ENCODE measurements at places on chromosomes 12 and 14.

DNA sequence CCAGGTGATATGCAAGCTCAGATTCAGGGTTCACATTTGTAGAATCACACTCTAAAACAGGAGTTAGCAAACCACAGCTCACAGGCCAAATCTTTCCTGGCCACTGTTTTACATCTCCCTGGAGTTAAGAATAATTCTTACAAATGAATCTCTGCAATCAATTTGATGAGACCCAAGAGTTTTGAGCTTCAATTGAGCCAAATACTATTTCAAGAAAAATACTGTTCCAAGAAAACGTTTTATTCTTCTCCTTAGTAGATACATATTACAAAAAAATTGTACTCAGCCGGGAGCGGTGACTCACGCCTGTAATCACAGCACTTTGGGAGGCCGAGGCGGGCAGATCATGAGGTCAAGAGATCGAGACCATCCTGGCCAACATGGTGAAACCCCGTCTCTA is 2.5 kb downstream of the PTGDR start:
- DNase-seq, result no peak

- no peak for DNase-seq
Observed at GRCh38 chr14:68519671-68520187, 273.1 kb downstream of the ZFP36L1 start.

- no peak for DNase-seq
Observed at GRCh38 chr14:49992901-49993339, 100.0 kb downstream of the ARF6 start.

- no peak for DNase-seq
Observed at GRCh38 chr12:106586803-106587684, 4.2 kb downstream of the RFX4 start.

DNA sequence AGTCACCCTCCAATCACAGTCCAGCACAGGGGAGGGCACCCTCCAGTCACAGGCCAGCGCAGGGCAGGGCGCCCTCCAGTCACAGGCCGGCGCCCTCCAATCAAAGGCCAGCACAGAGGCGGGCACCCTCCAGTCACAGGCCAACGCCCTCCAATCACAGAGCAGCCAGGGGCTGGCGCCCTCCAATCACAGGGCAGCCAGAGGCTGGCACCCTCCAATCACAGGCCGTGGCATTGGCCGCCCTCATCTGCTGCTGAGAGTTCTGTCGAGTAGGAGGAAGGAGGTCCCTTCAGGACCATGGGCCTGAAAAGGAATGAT is 26.6 kb downstream of the DDX51 start:
- DNase-seq, result no peak

- DNase-seq, result no peak
Observed at GRCh38 chr12:89051065-89051677, 301.1 kb downstream of the DUSP6 start.

- DNase-seq, result no peak
Observed at GRCh38 chr14:90890322-90891020, 74.2 kb upstream of the TTC7B start.

GRCh38 chr12:119713551-119714031 is 45.7 kb downstream of the PRKAB1 start:
- DNase-seq, result no peak

- DNase-seq, result no peak
Observed at GRCh38 chr12:93453633-93454032, 11.9 kb upstream of the UBE2N start.

DNA sequence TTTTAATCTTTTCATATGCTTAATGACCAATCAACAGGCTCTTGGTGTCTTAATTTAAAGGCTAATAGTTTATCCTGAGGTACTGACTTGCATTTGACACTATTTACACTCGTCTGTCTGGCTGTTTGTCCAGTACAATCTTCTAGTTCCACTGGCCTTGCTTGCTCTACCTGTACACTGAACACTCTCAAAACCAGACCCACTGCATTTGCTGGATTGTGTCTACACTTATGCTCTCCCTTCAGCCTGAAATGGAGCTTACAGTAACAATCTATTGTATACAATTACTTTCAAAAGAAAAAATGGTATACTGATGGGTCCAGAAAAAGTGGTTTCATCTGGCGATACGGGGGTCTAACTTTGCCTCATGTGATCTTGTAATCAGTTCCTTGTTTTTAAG is 2.3 kb upstream of the ACSS3 start:
- no peak for DNase-seq

- no peak for DNase-seq
Observed at GRCh38 chr14:69004731-69005431, 25.8 kb upstream of the ACTN1 start.

GRCh38 chr14:104150136-104151025 is 12.0 kb downstream of the KIF26A start:
- no peak for DNase-seq

- no peak for DNase-seq
Observed at GRCh38 chr12:119157528-119157927, 21.2 kb upstream of the HSPB8 start.

- DNase-seq, result no peak
Observed at GRCh38 chr12:50708631-50709030, 55.3 kb upstream of the ATF1 start.

DNA sequence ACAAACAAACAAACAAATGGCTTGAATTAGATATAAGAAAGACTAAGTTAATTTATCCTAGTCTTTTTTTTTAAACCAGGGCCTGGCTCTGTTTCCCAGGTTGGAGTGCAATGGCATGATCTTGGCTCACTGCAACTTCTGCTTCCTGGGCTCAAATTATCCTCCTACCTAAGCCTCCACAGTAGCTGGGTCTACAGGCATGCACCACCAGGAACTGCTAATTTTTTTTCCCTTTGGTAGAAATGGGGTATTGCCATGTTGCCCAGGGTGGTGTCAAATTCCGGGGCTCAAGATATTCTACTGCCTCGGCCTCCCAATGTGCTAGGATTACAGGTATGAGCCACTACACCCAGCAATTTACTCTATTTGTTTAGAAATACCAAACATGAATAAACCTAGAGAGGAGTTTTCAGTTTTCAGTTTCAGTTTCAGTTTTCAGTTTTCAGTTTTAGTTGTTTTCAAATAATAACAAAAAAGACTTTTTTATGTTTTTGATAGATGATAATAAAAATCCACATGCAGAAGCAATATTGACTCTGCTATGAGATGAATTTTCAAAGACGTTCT is 817.0 kb downstream of the FLRT2 start:
- DNase-seq, result no peak

DNA sequence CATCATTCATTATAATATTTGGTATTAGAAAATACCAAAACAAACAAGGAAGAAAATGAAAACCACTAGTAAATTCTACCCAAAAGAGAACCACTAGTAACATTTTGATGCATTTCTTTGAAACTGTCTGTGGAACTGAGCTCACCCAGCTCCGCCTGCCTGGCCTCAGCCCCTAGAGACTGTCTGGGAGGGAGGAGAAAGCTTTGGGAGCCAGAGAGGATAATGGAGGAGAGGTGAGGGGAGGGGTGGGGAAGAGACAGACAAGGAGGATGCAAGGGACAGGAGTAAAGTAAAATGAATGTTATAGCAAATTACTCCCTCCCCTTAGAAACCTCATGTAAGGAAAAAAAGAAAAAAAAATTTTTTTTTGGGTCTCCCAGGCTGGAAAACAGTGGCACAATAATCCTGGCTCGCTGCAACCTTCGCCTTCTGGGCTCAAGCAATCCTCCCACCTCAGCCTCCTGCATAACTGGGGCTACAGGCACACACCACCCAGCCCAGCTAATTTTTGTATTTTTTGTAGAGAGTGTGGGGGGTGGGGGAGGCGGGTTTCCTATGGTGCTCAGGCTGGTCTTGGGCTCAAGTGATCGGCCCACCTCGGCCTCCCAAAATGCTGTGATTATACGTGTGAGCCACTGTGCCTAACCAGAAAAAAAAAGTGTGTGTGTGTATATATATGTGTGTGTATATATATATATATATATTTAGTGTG is 3.2 kb upstream of the MMP19 start:
- DNase-seq, result no peak

- DNase-seq, result no peak
Observed at GRCh38 chr14:93723001-93723400, 65.3 kb downstream of the PRIMA1 start.

- no peak for DNase-seq
Observed at GRCh38 chr12:117120787-117121186, 21.6 kb upstream of the TESC start.

DNA sequence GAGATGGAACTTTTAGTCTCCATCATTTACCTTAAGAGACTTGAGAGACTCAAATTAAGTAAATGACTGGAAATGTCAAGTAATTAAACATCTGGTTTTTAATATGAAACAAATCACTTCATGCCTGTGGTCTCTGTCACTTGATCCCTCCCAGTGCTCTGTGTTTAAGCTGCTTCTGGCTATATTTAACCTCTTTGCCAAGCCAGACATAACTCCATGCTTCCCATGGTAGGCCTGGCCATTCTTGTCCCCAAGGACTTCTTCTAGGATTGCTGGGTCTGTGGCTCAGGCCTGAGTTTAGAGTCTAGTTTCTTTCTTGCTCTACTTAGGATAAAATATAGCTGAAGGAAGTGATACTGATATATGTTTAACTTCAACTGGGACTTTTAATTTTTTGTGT is 1013.6 kb downstream of the FLRT2 start:
- DNase-seq, result no peak

DNA sequence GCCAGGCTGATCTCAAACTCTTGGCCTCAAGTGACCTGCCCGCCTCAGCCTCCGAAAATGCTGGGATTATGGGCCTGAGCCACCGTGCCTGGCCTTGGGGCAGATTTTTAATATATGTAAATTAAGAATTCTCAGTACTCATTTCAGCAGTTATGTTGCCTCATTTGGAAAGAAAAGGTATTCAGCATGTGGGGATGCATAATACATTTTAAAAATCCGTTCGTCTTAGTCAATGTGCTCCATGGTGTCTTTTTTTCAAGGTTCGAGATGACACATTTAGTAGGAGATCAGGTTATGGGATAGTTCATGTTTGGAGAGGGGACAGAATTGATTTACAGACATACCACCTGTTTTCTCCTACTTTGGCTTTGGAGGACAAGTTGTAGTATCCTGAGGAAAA is 10.2 kb downstream of the SYNE2 start:
- no peak for DNase-seq

GRCh38 chr14:35471803-35472202 is 62.2 kb upstream of the INSM2 start:
- no peak for DNase-seq

DNA sequence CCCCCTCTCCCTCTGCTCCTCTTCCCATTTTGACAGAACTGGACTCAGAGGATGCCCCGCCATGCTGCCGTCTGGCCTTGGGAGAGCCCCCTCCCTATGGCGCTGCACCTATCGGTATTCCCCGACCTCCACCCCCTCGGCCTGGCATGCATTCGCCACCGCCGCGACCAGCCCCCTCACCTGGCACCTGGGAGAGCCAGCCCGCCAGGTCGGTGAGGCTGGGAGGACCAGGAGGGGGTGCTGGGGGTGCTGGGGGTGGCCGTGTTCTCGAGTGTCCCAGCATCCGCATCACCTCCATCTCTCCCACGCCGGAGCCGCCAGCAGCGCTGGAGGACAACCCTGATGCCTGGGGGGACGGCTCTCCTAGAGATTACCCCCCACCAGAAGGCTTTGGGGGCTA is 1.5 kb downstream of the NFATC4 start:
- no peak for DNase-seq

DNA sequence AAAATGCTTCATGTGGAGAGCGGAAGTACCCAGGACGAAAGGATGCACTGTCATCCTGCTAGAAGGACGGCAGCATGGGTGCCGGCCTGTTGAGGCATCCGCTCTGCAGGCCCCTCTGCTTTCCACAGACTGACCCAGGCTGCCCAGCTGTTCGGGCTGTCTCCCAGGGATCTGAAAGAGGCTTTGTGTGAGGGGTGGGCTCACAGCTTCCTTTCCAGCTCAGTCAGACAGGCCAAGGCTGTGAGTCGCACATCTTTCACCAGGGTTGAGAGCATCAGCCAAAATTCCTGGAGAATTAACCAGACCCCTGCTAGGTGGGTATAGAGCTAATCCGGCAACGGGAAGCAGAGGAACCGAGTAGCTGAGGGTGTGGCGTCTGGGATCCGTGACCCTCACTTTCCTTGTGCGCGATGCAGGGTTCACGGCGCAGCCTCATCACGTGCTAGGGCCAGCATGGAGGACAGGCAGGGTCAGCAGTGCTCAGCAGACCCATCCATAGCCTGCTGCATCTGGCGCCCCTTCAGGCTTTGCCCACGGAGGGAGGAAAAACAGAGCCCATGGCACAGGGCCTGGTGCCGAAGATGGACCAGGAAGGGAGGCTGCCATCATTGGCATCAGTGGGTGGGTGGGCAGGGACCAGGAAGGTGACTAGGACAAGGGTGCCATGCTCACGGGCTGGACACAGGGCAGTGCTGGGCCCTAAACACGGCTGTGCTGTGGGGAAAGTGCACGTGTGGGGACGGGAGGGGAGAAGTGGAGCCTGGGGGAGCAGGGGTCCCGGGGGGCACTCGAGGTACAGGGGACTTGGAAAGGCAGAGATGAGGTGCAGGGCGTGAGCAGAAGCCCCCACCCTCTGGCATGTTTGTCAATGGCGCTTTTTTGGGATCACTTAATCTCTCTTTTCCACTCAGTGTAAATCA is 9.2 kb upstream of the SIVA1 start:
- no peak for DNase-seq

DNA sequence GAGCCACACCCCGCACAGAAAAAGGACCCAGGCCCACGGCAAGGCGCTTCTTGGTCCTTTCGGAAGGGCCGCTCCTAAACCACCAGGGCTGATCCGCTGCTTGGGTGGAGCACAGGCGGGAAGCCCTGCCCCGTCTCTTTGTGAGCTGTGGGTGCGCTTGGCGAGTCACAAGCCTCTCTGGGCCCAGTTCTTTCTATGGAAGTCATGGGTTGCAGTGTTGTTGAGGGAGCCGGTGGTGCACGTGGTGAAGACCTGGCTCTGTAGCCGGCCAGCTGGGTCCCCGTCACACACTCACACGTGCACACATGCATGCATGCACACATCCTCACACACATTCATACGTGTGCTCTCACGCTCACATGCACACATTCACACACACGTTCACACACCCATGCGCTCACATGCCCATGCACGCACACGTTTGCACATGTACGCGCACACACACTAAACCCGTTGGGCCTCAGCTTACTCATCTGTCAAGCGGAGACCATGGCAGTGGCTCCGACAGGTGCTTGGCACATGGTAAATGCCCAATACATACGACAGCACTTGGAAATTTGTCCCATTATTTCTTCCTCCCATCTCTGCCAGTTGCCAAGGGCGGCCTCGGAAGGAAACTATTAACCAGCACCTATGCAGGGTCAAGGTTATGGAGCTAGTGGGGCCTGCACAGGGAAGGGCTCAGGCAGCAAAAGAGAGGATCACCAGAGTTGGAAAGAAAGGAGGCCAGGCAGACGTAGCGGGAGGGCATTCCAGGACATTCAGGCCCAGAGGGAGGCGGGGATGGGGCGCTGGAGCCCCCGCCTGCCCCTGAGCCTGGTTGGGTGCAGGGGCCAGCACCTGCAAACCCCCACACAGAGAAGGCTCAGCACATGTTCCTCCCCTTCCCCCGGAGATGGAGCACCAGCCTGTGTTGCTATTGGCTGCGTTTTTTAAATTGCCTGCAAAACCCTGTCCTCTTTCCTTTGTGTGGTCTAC is 96.9 kb downstream of the SETD3 start:
- DNase-seq, result no peak

- peak; percentile 3 for DNase-seq
Observed at GRCh38 chr12:68871921-68872320, 61.0 kb downstream of the CPM start.

- no peak for DNase-seq
Observed at GRCh38 chr12:13986031-13986430, 4.6 kb upstream of the GRIN2B start.

- DNase-seq, result no peak
Observed at GRCh38 chr12:76366163-76366562, 17.9 kb upstream of the BBS10 start.
